Stimulated activated CD8-positive, alpha-beta memory T cell treated with anti-CD3 and anti-CD28 coated beads, Interleukin-4, amount 100 ng/mL, for 1 hour (primary cell): ENCODE measurements at places on chromosomes 12 and 14.

- DNase-seq: no peak
Measured at GRCh38 chr12:120412421-120412820, 25.5 kb upstream of the COX6A1 start.

GRCh38 chr12:47802312-47802711 lies 17.4 kb downstream of the HDAC7 start:
- no peak for DNase-seq

DNA sequence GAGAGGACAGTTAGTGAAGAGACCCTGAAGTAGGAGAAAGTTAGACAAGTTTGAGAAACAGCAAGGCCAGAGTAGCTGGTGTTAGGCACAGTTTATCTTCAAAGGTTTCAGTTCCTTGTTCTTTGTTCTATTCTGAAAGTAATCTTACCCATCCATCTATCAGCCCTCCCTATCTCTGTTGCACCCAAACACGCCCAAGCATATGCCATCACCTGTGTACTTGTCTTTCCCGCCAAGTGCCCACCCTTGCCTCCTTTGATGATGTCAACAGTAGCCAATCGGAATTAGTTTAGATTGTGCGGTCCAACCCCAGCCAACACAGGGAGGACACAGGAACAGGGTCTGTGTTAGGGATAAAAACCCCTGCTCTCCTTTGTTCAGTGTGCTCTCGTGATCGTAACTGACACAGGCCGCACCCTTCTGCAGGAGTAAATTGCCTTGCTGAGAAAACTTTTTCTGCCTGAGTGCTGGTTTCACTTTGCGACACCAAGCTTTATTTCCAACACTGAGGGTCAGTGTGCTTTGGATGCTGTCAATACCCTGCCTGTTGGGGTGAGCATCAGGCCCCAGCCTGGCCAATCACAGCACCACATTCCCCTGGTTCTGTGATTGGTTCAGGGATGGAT lies 4.7 kb upstream of the TMEM229B start:
- no peak for DNase-seq

GRCh38 chr14:54000341-54000811 lies 43.8 kb upstream of the BMP4 start:
- no peak for DNase-seq

- DNase-seq: no peak
Measured at GRCh38 chr14:106141242-106142220, 615.1 kb downstream of the TMEM121 start.

DNA sequence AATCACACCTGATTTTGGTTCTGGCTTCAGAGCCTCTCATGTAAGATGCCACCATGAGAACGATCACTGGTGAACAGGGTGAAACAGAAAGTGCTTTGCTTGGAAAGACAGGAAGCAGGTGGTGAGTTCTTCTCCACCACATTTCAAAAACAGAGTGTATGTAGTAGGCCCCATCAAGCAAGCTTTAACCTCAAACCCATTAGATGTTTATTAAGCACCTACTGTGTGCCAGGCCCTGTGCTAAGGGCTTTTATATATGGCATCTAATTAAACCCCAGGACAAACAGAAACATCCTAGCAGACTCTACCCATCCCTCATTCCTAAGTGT lies 47.8 kb upstream of the MED13L start:
- no peak for DNase-seq

DNA sequence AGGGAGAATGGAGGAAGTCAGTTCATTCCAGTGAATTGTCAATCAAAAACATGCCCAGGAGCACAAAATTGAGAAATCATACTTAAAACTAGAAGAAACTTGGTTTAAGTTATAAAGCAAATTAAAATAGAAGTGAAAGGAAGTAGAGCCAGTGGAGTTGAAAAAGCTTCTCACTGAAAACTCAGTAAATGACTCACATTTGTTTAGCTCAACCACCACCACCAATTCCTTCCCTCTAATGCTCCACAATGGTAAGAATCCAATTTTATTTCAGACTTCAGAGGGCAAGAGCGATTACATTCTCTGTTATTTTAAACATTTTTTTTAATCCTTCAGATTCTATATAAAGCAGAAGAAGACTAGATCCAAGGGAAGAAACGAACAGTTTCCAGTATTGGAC lies 19.4 kb downstream of the UTP20 start:
- DNase-seq: no peak

DNA sequence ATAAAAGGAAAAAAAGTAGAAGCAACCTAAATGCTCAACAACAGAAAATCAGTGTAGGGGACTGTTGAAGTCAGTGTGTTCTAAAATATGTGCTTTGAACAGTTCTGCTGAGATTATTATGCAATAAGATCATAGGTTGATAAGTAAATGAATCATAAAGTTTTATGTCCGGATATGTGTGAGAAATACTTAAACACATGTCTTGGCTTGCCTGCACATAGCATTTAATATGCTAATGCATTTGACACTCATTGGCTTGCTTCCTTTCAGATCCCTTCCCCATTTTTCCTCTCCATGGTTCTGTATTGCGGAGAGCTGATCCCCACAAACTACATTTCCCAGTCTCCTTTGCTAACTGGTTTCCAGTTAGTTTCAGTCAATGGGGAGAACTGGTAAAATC lies 573.8 kb upstream of the TBX3 start:
- DNase-seq: no peak

DNA sequence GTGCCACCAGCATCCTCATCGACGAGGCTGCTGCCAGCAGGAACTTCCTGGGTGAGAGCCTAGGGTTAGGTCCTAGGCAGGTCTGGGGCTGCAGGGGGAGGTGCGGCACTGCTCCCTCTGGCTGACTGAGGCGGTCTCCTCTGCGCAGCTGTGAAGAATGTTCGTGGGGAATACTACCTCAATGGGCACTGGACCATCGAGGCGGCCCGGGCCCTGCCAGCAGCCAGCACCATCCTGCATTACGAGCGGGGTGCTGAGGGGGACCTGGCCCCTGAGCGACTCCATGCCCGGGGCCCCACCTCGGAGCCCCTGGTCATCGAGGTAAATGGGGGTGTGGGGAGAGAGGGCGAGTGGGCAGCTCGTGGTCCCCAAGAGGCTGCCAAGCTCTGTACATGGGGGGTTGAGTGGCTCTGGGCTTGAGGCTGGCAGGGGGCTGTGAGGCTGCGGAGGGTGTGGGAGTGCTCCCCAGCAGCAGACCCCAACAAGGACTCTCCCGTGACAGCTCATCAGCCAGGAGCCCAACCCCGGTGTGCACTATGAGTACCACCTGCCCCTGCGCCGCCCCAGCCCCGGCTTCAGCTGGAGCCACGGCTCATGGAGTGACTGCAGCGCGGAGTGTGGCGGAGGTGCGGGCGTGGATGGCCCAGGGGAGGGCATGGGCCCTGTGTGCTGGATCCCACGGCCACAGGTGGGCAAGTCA lies 14.4 kb downstream of the PAPLN start:
- no peak for DNase-seq

DNA sequence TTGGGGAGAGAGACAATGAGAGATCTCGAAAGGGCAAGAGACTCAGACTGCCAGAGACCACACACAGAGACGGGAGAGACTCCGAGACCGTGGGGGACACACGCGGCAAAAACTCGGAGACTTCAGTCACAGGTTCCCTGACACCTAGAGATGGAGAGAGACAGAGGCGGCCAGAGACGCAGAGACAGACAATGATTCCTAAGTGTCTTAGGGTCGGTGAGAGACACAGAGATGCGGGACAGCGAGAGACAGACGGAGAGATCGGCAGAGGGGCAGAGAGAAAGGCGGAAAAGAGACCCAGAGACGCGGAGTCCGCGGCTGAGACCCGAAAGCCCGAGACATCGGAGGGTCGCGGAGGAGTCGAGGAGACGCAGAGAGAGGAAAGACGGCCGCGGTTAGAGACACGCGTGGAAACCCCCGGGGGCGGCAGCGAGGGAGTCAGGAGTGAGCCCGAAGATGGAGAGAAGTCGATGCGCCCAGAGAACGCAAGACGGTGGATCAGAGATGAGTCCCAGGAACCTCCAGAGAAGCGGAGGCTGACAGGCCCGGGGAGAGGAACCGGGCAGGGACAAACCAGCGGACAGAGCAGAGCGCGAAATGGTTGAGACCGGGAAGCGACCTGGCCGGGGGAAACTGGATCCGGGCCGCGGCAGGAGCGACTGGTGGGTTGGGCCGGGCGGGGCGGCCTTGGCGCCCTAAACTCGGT lies 7.8 kb downstream of the LHX5 start:
- DNase-seq: no peak

GRCh38 chr12:123032736-123033391 lies 52.4 kb downstream of the ARL6IP4 start:
- DNase-seq: no peak

DNA sequence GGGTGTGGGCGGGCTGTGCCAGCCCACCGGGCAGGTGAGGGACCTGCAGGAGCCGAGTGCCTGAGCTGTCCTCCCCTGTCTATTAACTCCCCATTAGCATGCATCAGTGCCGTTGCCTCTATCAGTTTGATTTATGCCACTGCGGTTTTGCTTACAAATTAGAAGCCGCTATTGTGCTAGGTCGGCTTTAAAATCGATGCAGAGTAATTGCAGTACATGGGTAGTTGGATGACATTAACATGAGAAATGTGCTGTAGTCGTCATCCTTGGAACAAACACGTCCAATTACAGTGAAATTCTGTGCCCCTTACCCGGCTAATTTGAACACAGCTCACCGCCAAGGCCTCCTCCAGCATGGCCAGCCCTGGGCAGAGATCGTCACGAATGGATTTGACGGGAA lies 145.8 kb downstream of the TSPAN9 start:
- DNase-seq: no peak

DNA sequence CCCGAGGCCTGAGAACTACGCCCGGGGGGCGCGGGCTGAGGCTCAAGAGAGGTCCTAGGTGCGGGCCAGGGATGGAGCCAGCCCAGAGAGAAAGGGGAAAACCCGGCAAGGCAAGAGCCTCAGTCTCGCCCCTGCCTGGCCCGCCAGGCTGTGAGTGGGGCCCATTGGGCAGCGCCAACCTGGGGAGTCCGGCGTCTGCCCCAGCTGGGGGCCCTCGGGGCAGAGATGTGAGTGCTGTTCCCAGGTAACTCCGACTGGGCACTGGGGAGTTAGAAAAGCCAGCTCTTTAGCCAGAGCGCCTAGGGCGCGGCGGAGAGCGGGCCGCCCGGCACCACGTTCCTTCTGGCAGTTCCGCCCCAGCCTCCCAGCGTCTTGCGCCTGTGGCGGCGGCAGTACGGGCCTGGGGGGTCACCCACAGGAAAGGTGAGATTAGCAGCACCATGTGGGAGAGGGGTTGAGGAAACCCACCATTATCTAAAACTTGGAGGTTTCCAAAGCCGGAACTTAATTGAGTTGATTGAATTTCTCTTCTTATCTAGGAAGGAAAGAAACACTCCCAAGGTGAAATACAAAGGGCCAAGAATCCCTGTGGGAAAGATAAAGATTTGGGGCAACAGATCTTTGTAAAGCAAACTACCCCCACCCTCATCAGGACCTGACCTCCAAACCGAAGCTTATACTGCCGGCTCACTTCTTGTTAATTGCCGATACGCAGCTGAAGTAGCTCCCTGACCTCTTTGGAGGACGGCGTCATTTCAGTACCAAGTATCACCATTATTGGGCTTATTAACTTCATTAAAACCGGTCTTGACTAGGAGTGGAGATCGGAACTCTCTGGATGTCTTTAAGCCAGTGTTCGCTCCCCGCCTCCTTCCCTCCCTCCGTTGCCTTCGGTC lies 11.6 kb downstream of the OTX2 start:
- DNase-seq: no peak

DNA sequence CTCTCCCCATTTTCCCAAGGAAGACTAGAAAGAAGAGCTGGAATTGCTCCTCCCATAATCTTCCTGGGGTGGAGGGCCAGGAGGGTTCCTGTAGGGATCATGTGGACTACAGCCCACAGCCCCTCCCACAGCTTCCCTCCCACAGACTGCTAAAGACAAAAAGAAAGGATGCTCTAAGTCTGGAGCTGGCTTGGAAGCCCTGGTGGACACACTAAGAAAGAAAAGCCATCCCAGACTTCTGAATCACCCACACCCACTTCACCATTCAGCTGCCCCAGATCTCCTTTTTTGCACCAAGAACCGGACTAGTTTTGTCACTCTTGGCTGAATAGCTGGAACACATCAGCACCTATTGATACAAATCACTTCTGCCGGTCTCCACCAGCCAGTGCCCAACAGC lies 56.8 kb upstream of the PLXNC1 start:
- DNase-seq: no peak

DNA sequence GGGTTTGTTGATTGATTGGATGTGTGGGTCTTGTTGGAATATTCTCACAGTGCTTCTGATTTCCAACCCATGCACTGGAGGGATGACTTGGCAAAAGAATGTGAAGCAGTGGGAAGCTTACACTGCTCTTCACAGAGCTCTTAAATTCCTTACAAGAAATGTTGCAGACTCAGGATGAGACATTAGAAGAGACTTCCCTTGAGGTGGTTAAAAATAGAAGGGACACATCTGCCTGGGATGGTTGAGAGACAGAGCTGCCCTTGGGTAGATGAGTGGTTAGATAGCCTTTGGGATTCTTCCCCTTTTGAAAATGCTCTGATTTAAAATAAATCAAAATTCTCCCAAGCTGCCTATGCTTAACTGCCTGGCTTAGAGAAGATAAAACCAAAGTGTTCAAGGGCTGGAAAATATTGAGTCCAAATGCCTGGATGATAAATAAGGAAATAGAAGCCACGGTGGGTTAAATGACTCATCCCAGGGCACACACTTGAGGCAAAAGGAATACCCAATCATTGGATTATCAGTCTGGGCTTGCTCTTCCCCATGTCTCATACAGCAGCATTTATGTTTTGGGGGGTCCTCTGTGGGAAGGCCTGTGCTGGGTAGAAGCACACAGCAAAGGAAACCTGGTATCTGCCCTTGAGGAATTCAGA lies 264.3 kb downstream of the AKAP6 start:
- DNase-seq: no peak

DNA sequence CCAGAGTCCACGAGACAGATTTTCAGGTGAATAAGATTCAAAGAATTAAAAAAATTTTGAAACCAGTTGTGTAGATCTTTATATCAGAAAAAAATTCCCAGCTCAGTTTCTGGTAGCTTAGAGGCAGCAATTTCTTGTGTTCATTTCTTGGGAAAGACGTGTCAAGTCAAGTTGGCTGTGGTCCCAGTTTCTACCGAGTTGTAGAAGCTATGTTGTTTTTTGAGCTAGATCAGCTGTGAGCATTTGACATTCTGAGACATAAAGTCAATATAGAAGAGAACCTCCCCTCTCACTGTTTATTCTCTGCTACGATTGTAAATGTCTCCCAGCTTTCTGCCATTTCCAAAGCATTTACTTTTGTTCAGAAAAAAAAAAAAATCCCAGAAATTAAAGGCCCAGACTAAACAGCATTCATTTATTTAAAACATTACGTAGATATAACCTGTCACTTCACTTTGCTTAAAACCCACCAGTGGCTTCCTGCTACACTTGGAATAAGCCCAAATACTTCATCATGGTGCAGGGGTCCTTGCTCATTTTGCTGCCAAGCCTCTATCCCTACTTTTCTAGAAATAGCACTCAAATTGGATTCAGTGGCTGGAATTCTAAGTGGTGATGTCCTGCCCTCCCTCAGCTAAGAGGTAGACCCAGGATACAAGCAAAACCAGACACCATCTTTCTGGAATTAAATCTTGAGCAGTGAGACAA lies 20.6 kb upstream of the PYGL start:
- DNase-seq: no peak

DNA sequence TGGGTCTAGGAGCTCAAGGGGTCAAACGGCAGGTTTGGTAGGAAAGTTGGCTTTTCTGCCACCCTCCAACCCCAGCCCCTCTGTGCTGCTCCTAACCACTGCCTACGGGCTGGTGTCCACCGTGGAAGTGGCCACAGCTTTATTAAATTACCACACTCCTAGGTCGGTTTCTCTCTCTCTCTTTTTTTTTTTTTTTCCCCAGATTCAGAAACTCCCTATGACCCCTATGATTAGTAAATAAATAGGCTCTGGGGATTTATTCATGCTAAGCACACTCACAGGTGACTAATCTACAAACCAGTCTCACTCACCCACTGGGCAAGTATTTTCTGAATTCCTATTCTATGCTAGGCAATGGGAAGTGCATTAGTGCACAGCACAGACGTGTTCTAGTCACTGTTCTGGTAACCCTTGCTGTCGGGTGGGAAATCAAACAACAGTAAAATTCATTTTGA lies 8.7 kb upstream of the DDX47 start:
- DNase-seq: no peak
